ENCODE measurements at places on chromosomes 3 and 15.

DNA sequence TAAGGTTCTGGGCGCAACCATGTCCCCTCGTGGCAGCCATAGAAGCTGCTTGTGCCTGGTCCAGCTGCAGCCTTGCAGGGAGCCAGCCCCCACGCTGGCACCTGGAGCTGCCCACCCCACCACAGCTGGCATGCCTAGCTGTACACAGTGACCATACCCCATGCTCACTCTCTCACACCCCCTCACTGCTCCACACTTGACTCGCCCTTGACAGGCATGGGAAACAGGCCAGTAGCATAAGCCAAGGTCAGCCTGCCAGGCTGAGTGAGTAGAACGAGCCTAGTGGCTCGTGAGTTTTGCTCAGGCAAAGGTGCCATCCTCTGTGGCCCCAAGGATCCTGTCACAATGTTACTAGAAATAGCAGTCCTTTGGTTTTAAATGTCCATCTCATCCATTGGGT is 52.7 kb upstream of the CADM2 start:
- no peak for DNase-seq

GRCh38 chr15:65963911-65964482 is 94.7 kb downstream of the RAB11A start:
- DNase-seq, result peak; percentile 28

DNA sequence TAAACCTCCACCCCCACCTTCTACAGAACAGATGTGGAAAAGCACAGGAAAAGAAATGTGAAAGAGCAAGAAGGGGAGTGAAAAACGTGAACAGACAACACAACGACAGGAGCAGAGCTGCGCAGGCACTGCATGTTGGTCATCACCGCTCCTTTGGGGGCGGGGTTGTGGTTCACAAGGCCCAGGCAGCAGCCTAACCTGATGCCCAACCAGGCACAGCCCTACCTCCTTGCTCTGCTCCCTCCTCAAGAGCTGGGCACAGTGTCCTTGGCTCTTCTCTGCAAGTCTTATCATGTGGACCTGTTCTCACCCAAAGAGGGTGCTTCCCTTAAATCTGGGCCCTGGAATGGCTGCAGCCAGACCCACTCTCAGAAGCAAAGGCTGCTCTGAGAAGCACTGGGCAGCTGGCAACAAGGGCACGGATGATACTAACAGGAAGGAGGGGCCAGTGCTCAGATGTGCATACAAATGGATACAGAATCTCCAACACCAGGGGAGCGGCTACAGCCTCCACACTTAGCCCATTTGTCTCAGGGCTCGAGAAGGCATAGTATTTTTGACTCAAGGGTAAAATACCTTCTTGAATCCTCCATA is 64.6 kb downstream of the DHX30 start:
- DNase-seq, result no peak

DNA sequence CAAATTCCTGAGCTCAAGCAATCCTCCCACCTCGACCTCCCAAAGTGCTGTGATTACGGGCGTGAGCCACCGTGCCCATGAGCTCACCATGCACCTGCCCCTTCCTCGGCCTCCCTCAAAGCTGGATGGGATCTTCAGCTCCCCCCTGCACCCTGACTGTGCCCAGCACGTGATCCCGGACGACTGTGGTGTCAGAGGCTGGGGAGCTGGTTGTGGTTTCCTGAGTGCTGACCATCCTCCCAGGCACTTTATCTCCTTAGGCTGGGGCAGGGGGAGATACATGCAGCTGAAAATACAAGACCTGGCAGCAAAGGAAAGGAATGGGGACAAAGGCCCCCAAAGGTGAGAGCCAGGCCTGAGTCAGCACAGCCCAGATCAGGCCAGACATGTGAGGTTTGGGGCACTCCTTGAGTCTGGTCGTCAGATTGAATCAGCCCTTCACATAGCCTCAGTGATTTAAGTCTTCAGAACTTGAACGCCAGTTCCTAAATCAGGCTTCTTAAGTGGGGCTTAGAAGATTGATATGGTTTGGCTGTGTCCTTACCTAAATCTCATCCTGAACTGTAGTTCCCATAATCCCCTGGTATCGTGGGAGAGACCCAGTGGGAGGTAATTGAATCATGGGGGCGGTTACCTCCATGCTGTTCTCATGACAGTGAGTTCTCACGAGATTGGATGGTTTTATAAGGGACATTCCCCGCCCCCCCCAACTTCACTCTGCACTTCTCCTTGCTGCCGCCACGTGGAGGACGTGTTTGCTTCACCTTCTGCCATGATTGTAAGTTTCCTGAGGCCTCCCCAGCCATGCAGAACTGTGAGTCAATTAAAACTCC is 35.8 kb downstream of the PRKCD start:
- no peak for DNase-seq

GRCh38 chr3:31530039-31530959 is 2.4 kb upstream of the STT3B start:
- DNase-seq, result no peak

- DNase-seq, result no peak
Measured at GRCh38 chr3:174710612-174711011, 148.5 kb upstream of the NAALADL2 start.

DNA sequence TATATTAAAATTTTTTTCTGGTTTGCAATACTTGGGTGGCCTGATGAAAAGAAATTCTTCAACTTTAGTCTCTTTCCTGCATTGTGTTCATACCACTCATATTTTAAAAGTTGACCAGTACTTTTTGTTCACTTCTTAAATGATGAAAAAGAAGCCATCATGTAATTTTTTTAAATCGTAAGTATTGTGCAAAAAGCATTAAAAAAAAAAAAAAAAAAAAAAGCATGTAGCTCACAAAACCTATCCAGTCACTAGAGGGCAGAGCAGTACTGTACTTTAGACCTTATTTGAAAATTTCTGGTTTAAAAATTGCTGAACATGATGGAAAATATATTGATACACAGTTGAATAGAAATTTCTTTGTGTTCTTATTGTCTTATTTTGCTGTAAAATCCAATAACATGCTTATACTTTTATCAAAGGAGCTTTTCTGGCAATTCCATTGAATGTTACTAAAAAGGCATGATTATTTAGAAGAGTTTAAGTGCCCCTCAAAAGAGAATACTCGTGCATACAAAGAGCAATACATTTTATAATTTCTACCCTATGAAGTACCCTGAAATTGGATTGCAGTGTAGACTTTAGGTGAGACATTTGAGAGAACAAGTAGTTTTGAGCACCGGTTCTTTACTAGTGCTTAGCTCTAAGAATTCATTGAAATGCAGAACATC is 137.7 kb downstream of the BBX start:
- DNase-seq, result peak; percentile 54

- no peak for DNase-seq
Measured at GRCh38 chr3:53941950-53942349, 50.3 kb upstream of the SELENOK start.

GRCh38 chr3:105496343-105496742 is 129.6 kb downstream of the ALCAM start:
- DNase-seq, result no peak

DNA sequence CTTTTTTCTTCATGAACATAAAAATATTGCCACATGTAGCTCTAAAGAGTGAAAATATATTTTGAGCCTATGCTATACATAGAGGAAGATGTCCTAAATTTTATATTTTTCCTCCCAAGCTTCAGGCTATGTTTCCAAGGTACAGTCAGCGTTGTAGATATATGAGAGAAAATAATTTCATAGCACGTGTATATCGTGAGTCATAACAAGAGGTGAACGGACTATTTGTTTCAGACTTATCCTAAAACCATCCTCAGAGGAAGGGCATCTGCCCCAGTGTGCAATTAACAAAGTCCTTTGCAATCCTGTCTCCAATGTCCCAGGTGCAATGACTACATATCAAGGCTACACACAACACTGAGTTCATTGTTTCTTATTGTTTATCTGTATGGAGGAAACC is 177.3 kb upstream of the ARRDC4 start:
- DNase-seq, result no peak

GRCh38 chr15:25469377-25469776 is 30.6 kb upstream of the UBE3A start:
- no peak for DNase-seq

DNA sequence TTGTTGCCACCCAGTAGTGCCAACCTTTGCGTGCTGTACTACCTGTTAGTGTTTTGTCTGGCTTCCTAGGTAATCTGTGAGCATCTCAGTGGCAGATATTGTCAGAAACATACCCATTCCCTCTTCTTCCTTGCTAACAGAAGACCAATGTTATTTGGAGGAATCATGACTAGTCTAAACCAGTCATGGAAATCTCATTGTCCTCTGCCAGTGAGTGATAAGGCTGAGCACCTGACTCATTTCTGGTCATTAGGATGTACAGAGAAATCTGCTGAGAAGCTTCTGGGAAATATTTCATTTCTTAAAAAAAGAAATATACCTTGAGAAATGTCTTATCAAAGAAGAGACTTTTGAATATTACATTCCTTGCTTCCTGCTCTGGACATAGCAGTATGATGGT is 70.1 kb upstream of the CDV3 start:
- DNase-seq, result no peak

DNA sequence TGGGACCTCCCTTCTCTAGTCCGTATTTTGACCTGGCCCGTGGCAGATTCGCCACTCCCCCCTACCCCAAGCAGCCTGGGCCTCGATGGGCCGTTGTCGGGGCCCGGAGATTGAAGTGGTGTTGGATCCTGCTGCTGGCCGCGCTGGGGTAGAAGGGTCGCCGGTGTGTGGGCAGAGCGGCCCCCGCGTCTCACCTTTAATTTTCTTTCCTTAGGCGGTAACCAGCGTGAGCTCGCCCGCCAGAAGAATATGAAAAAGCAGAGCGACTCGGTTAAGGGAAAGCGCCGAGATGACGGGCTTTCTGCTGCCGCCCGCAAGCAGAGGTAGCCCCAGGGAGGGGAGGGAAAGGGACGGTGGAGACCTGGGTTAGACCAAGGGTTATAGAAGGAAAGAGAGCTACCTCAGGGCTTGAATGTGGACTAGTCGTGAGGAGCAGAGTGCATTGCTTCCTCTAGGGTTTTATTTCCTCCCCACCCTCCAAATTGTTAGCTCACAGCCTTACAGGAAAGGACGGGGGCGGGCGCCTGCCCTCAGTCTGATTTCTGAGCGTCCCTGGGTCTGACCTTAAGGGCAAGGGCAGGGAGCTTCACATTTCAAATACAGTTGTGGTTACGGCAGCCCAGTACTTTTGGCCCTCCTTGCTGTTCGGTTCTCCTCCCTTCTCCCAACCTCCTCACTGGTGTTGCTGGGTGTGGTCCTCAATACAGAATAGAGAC is 799 bp downstream of the SERF2 start:
- no peak for DNase-seq

DNA sequence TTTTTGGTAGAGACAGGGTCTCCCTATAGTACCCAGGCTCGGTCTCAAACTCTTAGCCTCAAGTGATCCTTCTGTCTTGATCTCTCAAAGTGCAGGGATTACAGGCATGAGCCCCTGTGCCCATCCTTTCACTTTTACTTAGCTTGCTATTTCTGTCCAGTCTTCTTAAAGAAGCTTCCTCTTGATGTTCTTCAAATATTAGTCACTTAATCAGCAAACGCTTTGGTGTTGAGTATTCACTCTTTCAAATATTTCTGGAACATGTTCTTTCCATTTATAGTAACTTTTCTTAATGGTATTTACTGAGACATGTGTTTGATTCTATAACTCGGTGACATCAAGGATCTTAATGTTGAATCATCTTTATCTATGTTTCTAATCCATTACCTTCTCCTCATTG is 122.1 kb downstream of the CNTN6 start:
- DNase-seq, result no peak

Measured in NCI-H2171 (cell line).